ENCODE measurements at places on chromosomes 1 and 21.

GRCh38 chr1:155062702-155063411 is 683 bp upstream of the EFNA4 start:
- DNase-seq: no peak

GRCh38 chr21:41612674-41613532 is 104.9 kb upstream of the TMPRSS2 start:
- DNase-seq: no peak

DNA sequence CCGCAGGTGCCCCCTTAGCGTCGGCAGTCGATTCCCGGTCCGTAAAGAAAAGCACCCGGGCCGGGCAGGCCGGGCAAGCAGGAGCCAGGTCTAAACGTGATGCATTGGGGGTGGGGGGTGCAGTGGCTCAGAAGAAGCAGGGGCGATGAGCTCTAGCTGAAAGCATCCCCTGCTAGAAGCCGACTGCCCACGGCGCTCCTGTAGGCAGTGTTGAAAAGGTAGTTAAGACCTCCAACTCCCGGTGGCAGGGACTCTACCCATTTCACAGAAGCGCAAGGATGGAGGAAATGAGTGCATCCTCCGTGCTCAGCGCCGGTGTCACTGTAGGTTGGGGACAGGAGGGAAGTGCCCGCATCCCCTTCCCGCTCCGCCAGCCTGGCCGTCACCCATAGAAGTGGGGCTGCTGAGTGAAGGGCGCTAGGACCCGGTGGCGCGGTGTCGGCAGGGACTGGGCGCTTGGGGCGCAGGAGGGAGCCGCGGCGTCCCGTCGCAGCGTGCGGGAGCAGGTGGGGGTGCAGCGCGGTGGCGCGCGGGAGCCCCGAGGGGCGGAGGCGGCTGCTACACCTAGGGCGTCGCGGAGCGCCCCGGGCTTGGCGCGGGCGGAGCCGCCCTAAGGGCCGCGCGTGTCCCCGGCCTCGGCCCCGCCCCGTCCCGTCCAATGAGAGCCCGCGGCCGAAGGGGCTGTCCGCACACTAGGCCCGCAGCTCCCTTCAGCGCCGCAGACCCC is at the start of gene WNT2B:
TSS of gene WNT2B (plus strand) at position 688 of the 727 bp plus-strand sequence. CDS start 298 bp downstream, outside the sequence.
- DNase-seq: no peak

DNA sequence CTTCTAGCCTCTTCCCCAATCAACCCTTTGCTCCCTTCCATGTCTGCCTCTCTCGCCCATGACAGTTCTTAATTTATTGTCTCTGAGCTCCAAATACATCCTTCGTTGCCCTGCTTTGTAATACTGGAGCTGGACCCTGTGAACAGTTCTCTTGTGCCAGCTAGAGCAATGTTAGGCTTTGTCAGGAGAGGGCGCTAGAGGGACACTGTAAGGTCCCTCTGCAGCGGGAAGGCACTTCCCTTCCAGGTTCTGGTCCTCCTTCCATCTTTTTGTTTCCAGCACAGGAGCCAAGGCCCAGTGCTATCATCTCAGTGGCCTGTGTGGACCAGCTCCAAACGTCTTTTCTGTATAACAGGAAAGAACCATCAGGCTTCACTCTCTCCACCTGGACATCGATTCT is 95.9 kb downstream of the PTPRU start:
- DNase-seq: peak; percentile 26

DNA sequence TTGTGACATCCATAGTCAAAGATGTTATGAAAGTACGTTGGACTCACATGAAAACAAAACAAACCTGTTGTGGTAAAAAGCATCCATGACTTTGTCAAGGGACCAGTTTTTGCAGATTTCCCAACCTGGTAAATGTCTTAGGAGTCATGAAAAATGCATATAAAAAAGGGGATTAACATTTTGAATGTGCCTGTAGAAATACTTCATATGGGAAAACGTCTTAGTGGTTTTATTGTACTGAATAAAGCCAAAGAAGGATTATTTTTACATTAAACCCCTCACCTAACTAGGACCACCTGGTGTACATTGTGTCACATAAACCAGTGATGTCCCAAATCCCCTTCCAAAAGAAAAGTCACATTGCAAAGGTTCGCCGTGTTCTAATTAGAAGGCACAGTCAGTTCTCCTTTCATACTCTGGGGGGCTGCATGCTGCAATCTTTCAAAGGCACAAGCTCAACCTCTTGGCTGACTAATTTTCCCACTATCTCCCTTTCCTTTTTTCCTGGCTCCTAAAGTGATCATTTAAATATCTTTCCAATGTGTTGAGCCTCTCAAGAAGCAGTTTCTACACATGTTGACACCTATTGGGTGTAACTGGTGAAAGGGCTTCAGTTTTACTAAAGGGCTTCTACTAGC is 119.8 kb upstream of the SPAG17 start:
- no peak for DNase-seq

DNA sequence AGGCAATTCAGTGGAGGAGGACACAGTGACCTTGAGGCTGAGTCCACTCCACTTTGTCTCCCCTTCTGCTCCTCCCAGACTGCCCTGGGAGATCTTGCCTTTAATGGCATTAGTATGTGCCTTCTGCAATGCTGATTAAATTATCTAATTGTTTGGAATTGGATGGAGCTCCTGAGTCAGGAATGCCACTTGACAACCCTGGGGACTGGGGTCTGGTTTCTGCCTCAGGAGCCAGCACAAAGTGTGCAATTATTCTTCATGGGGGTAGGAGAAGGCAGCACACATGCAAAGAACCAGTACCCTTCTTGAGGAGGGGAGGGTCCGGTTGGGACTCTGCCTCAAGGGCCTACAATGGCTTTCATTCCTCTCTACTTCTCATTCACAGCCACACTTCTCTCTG is 11.9 kb upstream of the PLXNA2 start:
- no peak for DNase-seq

- no peak for DNase-seq
Observed at GRCh38 chr1:235019961-235020360, 108.7 kb downstream of the TOMM20 start.

Measured in HCT116 (cell line).